ENCODE measurements at places on chromosomes 2 and 18.

GRCh38 chr18:55559739-55560138 is 28.3 kb downstream of the TCF4 start:
- H3K4me1 ChIP-seq = no peaks in the 10 kb centered on the region
- no peak overlapping the region for H3K4me3 ChIP-seq
- H3K27ac ChIP-seq = no peak overlapping the region
- no peak for DNase-seq
- H3K36me3 ChIP-seq = no peaks in the 10 kb centered on the region

DNA sequence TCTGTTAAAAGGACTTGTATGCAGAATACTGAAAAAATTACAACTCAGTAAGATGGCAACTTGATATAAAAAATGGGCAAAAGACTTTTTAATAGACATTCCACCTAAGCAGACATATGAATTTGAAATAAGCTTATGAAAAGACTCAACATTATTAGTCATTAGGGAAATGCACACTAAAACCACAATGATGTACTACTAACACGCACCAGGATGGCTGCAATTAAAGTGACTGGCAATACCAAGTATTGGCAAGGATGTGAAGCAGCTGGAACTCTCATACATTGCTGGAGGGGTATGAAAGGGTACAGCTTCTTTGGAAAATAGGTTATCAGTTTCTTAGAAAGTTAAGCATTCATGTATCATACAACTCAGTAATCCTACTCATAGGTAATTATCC is 3.2 kb upstream of the ENOSF1 start:
- H3K27ac ChIP-seq = no peak overlapping the region
- peaks cover 7% of the 10 kb centered on the region for H3K4me1 ChIP-seq
- H3K36me3 ChIP-seq = no peaks in the 10 kb centered on the region
- no peak for DNase-seq
- H3K27me3 ChIP-seq = no peaks in the 10 kb centered on the region

DNA sequence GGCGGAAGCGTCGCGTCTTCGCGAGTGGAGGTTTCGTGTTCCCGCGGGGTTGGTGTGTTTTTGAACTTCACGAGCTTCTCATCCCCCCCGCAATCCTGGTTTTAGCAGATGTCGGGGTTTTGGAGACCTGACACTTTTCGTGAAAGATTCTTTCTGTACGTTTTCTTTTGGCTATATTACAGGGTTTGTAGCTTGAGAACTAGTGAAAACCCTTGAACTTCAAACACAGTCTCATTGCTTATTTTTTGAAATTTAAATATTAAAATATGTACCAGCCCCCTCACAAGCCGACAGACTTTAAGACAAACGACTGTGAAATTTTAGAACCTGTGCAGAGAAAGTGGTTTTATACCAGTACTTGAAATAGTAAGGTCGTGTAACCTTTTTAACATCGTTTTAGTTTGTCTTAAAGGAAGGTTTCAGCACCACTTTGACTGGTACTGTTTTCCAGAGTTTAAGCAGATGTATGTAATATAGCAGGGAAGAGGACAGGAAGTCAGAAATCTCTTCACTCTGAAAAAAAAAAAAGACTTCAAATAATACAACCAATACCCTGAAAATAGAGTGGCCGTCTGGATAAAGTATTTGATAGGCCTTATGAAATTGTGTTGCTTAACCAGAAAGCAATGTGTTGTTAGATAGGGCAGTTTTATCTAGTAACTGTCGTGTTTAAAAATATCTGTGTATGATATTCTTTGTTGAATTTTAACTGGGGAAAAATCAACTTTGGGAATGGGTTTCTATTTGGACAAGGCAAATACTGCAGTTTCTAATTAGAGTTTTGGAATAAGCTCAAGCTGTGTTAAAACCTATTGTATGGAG is 1.4 kb downstream of the SPATS2L start:
- no peak overlapping the region for H3K27ac ChIP-seq
- H3K4me1 ChIP-seq = peaks cover 4% of the 10 kb centered on the region
- H3K27me3 ChIP-seq = no peaks in the 10 kb centered on the region
- H3K4me3 ChIP-seq = peak overlapping the region; percentile 63
- no peak for DNase-seq

DNA sequence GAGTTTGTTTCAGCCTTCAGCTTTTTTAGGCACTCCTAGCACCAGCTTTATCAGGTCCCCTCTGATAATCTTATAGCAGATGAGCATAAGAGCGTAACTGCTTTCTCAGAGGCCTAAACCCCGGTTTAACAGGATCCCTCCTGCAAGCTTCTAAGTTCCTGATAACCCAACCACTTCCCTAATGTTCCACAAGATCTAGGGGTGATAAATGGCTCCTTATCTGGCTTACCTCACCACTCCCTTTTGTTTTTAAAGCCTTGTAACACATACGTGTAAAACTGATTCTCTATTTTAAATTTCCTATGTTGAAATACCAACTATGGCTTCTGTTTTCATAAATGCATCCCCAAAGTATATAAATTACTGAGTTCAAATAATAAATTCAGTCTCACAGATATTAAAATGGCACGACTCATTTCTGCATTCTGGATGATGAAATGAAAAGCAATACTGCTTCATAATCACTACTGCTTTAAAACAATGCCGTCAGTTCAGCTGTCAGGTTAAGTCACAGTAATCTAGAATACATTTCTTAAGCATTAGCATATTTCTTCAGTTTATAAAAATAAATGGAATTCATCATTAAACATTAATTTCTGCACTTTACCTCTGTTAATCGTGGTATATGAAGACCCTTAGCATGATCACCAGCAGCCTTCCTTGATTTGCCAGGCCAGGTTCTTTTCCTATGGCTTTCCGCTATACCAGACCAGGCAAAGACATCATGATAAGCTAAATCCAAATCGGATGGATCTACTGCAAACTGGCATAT is 126.3 kb downstream of the C2orf74 start:
- no peak overlapping the region for H3K4me3 ChIP-seq
- DNase-seq = no peak
- H3K27ac ChIP-seq = no peak overlapping the region
- peaks cover 28% of the 10 kb centered on the region for H3K36me3 ChIP-seq
- H3K27me3 ChIP-seq = no peaks in the 10 kb centered on the region

DNA sequence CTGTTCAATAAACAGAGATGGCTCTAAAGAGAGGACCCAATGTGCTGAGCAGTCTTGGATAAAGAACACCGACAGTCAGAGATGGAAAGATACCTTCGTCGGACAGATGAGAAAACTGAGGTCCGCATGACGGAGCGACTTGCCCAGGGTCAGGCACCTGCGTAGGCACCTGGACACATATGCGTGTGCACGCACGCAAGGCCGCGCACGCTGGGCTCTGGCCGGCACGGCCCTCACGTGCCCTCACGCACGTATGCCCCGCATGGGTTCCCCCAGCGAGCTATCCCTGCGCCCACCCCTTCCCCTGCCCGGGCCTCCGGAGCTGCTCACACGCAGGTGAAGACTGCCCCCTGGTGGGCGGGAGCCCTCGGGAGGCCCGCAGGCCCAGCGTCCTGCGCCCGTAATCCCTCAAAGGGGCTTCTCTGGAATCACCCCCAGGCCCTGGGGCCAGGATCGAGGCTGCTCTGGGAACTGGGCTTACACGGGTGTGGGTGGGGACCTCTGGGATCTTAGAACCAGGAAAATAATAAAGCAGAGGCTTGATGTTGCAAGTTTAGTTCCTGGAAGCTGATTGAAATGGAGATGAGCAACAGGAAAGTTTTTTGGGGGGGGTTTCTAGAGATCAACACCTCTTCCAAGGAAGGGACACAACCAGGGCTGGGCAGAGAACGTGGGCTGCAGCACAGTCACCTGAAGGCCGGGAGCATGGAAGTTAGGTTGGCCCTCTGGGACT is 246.3 kb downstream of the TNS1 start:
- peak overlapping the region; percentile 51 for H3K4me3 ChIP-seq
- H3K4me1 ChIP-seq = peaks cover 26% of the 10 kb centered on the region
- H3K27ac ChIP-seq = no peak overlapping the region
- no peaks in the 10 kb centered on the region for H3K36me3 ChIP-seq
- peak; percentile 76 for DNase-seq

GRCh38 chr18:21664069-21664468 is 40.5 kb downstream of the ABHD3 start:
- no peak overlapping the region for H3K27ac ChIP-seq
- no peaks in the 10 kb centered on the region for H3K27me3 ChIP-seq
- DNase-seq = no peak
- H3K4me1 ChIP-seq = no peaks in the 10 kb centered on the region

DNA sequence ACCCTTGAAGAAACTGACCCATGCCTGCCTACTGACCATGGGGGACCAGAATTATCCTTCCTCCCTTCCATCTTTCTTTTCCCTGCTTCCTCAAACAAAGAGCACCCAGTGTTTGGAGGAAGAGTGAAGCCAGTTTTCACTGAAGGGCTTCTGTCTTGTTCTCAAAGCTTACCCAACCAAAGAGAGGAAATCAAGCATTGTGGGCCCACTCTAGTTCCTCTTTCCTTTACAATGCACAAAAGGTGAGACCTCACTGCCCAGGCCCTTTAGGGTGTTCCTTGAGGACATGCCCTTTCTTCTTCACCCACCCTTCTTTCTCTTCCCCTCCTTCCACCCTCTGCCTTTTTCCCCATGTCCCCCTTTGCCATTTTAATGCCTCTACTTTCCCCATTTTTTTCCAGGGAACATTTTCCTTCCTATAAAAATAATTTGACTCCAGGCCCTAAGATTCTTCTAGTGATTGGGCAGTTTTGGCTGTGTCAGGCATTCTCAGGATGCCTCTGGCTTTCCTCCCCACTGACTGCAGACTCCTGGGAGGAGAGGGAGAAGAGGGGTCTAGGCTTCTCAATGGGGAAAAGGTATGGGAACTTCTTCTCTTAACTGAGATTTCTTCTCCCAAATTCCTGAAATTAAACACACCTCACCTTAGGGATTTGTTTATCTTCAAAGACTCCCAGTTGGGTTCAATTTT is 126.6 kb upstream of the RMDN2 start:
- DNase-seq = no peak
- no peaks in the 10 kb centered on the region for H3K4me1 ChIP-seq
- no peaks in the 10 kb centered on the region for H3K36me3 ChIP-seq
- no peak overlapping the region for H3K27ac ChIP-seq

GRCh38 chr18:6543330-6543908 is 128.7 kb upstream of the L3MBTL4 start:
- H3K27ac ChIP-seq = no peak overlapping the region
- no peaks in the 10 kb centered on the region for H3K36me3 ChIP-seq
- H3K4me1 ChIP-seq = no peaks in the 10 kb centered on the region
- no peak overlapping the region for H3K4me3 ChIP-seq
- no peak for DNase-seq
- no peaks in the 10 kb centered on the region for H3K27me3 ChIP-seq

GRCh38 chr2:189502714-189503113 is 61.4 kb downstream of the WDR75 start:
- no peak overlapping the region for H3K4me3 ChIP-seq
- DNase-seq = no peak
- H3K4me1 ChIP-seq = no peaks in the 10 kb centered on the region
- no peak overlapping the region for H3K27ac ChIP-seq

GRCh38 chr2:100207411-100207885 is 65.1 kb upstream of the AFF3 start:
- H3K4me1 ChIP-seq = no peaks in the 10 kb centered on the region
- no peak for DNase-seq
- H3K4me3 ChIP-seq = no peak overlapping the region
- H3K27me3 ChIP-seq = no peaks in the 10 kb centered on the region
- no peak overlapping the region for H3K27ac ChIP-seq
- H3K36me3 ChIP-seq = no peaks in the 10 kb centered on the region

DNA sequence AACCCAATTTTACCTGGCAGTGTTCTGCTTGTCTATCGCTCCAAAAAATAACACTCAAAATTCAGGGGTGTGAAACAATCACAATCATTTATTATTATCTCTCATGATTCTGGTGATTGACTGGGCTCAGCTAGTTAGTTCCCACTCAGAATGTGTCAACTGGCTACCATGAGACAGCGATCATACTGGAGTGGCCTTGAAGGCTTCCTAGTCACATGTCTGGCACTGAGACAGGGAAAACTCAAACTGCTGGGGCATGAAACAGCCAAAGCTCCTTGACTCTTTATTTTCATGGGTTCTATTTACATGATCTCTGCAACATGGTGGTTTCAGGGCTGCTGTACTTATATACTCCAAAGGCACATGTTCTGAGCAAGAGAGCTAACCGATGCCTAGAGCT is 6.2 kb upstream of the ANXA4 start:
- no peaks in the 10 kb centered on the region for H3K27me3 ChIP-seq
- no peaks in the 10 kb centered on the region for H3K4me1 ChIP-seq
- no peaks in the 10 kb centered on the region for H3K36me3 ChIP-seq
- H3K4me3 ChIP-seq = no peak overlapping the region
- no peak overlapping the region for H3K27ac ChIP-seq
- DNase-seq = no peak

- H3K27me3 ChIP-seq = no peaks in the 10 kb centered on the region
- H3K36me3 ChIP-seq = no peaks in the 10 kb centered on the region
- DNase-seq = no peak
- no peak overlapping the region for H3K27ac ChIP-seq
- no peak overlapping the region for H3K4me3 ChIP-seq
- no peaks in the 10 kb centered on the region for H3K4me1 ChIP-seq
Measured at GRCh38 chr2:171402906-171403580, 30.7 kb downstream of the METTL8 start.

- no peaks in the 10 kb centered on the region for H3K4me1 ChIP-seq
- no peak for DNase-seq
- H3K36me3 ChIP-seq = no peaks in the 10 kb centered on the region
- H3K27me3 ChIP-seq = no peaks in the 10 kb centered on the region
- no peak overlapping the region for H3K4me3 ChIP-seq
Measured at GRCh38 chr18:2425426-2426317, 145.6 kb downstream of the METTL4 start.

GRCh38 chr2:32988525-32988924 is 41.8 kb downstream of the LTBP1 start:
- H3K4me1 ChIP-seq = no peaks in the 10 kb centered on the region
- H3K4me3 ChIP-seq = no peak overlapping the region
- no peaks in the 10 kb centered on the region for H3K36me3 ChIP-seq
- H3K27me3 ChIP-seq = no peaks in the 10 kb centered on the region

- no peaks in the 10 kb centered on the region for H3K36me3 ChIP-seq
- no peaks in the 10 kb centered on the region for H3K27me3 ChIP-seq
- no peak for DNase-seq
- H3K27ac ChIP-seq = no peak overlapping the region
- H3K4me3 ChIP-seq = no peak overlapping the region
Measured at GRCh38 chr18:31454066-31454708, 6.6 kb downstream of the DSG3 start.

- no peak overlapping the region for H3K27ac ChIP-seq
- H3K4me3 ChIP-seq = no peak overlapping the region
- peaks cover 9% of the 10 kb centered on the region for H3K27me3 ChIP-seq
- no peaks in the 10 kb centered on the region for H3K4me1 ChIP-seq
- H3K36me3 ChIP-seq = no peaks in the 10 kb centered on the region
Measured at GRCh38 chr2:24012521-24013188, 2.8 kb downstream of the MFSD2B start.

- DNase-seq = no peak
- no peaks in the 10 kb centered on the region for H3K36me3 ChIP-seq
- no peak overlapping the region for H3K27ac ChIP-seq
- H3K4me3 ChIP-seq = no peak overlapping the region
- no peaks in the 10 kb centered on the region for H3K27me3 ChIP-seq
- no peaks in the 10 kb centered on the region for H3K4me1 ChIP-seq
Measured at GRCh38 chr18:76483780-76484179, 11.3 kb downstream of the ZNF516 start.

Data from naive thymus-derived CD4-positive, alpha-beta T cell (primary cell).